RPMI7951 (cell line): ENCODE measurements at places on chromosomes 12 and 14.
A peak's percentile ranks its signal among the peaks of the same experiment; 100 is the strongest.

DNA sequence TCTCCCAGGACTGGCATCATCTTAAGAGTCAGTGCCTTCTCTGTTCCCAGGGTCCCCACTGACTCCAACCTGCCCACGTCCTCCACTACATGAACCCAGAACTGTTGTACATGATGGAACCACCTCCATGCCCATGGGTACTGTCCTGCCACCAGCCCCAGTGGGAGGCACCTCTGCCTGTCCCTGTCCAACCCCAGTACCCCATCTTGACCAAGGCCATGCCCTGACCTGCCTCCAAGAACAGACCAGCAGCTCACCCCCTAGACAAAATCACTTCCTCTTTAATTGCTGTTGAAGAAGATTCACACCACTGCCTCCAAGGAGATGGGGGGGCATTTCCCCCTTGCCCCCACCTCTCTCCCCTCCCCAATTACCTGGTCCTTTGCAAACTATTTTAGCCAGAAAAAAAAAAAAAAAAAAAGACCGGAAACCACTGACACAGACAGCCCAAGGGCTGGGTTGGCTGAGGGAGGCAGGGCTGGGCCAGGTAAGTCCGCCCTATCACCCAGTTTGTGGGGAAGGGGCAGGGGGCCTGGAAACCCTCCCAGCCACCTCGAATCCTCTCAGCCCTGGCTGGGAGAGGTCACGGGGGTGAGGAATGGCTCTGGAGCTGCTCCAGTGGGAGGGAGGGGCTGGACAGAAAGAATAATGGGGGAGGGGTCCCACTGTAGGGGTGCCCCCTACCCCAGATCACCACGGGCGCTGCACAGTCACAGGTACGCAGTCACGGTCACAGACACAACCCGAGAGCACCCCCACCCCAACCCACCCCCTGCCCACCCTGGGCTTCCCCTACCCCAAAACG is 13.4 kb downstream of the AGAP2 start:
- no peak for DNase-seq

DNA sequence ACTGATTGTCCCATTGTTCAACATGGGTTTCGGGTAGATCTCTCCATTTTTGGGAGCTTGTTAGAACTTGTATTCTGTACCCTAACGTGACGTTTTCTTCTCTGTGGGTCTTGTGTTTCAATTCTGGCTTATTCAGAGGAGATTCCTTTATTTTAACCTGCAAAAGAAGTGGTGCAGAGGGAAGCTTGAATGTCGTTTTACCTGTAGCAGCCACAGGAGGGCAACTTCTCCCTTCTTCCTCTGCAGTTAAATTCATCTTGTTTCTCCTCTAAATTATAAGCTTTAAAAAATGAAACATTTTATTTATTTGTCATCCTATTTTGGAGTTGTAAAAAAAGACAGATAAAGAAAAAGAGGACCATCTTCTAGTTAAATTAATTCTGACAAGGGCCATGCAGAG is 13.7 kb upstream of the CLEC4D start:
- DNase-seq, result no peak

DNA sequence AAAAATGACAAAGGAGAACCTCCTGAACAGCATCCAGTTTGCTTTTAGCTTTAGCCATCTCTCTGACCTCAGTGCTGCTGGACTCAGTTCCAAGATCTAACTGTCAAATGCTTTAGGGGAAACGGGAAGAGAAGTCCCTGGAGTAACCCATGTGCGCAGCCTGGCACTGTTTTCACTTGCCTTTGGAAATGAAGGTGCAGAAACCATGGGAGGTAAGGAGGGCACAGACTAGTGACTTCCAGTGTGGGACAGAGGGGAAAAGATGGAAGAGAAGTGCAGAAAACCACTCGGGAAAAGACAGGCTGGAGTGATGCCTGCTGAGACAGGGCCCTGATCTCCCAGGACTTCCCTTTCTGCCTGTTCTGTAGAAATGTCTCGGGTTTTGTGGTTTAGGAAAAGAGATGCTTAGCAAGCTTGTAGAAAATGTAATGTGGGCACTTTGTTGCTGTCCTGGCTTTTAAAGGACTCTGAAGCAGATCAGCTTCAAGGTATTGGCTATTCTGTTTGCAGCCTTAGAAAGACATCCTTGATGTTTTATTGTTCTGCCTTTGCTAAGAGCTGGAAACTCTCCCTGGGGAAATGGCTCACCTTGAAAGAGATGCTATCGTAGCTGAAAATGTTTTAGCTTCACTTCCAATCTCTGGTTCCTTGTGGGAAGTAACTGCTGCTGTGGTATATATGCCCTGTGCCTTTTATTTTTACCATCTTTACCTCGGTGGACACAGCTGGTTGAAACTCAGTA is 124.6 kb upstream of the HIF1A start:
- DNase-seq, result peak; percentile 36

DNA sequence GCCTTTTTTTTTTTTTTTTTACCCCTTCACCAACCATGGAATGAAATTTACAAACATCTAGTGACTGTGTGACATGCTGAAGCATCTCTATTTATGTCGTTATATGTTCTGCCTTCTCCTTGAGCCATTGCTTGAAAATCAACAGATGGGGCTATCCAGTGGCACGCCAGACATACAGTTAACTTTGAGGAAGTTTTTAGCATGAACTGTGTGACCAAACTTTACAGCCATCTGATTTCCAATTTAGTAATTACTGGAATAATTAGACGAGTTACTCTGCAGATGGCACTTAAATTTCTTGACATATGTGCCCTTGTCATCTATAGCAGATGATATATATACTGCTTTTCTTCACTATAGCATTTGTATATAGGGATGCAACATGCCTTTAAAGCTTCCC is 192.1 kb downstream of the SNAPC1 start:
- no peak for DNase-seq

DNA sequence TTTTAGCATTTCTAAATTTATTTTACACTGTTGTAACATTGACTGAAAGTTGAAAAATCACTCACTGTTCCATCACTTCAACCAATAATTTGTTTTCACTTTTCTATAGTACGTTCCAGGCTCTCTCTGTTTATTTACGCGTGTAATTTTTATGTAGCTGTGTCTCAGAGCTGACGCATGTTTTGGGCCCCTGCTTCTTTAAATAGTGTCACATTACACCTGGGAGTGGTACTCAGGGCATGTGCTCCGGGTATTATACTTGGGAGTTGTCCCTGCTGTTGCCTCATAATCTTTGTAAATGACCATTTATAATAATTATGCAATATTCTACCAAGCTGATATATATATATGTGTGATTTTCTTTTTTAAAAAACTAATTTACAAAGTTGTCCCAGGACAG is 132.8 kb upstream of the CPM start:
- no peak for DNase-seq

DNA sequence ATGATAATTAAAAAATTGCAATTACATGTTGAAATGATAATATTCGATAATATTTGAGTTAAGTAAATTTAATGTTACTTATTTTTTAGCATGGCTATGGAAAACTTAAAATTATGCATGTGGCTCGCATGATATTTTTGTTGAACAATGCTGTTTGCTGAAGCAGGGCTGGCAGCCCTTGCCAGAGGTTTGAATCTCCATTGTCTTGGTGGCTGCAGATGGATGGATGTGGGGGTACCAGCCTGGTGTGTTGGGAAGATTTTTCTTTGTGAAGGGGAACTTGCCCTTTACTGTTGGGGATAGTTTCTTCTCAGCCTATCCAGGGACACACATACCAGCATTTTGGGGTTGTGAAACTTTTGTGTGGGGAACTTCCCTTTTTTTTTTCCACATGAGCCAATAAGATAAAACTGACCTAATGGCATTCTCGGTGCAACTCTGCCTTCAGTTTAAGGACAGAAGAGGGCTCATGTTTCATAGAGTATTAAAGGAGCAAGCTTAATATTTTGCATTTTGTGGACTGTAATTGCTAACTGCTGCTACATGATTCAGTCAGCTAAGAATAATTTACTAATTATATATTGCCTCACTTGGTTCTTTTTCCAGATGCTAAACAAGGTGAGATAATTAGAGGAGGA is 8.8 kb downstream of the RASSF3 start:
- peak; percentile 45 for DNase-seq

GRCh38 chr14:88188745-88189416 is 134.2 kb downstream of the KCNK10 start:
- DNase-seq, result no peak

DNA sequence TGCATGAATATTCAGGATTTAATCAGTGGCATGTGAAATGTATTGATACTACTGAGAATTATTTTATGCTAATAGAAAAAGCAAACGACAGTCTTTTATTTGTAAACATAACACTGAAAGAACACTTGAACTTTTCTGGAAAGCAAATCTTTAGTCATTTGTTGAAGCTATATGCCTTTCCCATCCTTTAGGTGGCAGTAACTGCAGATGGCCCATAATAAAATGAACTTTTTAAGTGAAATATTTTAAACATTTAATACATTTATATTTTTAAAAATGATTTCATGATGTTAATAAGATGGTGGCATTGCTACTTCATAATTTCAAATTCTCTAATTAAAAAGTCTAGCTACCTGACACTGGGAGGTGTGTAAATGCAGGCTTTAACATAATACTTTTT is 13.9 kb upstream of the KRR1 start:
- DNase-seq, result no peak

DNA sequence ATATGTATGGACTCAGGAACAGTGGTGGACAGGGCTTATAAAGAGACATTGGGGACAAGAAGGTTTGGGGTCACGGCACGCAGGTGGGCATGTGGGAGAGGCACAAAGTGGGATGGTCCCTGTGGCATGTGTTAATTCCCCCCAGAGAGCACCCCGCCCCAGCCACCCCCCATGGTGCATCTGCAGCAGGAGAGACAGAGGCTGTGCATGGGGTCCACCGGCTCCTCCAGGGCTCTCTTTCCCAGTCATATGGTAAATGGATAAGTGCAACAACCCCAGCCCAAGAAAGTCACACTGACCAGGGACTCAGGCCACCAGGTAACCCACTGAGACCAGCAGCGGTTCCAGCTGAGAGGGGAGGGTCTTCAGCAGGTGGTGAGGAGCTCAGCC is 242.1 kb downstream of the BCL11B start:
- no peak for DNase-seq

DNA sequence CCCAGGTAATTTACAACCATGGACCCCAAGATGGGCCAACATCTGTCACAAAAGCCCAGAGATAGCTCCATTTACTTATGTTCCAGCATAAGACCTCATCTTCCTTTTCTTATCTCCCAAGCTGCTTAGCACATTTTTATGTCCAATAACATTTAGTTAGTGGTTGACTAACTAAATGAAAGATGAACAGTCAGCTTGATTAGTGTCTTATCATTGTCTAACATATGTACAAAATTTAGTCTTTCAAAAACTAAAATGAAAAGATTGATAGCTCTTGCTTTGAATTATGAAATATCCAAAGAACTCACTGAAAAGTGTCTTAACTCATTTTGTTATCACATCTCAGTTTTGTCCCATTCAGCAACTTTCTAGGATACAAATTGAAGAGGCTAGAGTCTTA is 163.1 kb upstream of the EGLN3 start:
- DNase-seq, result no peak

DNA sequence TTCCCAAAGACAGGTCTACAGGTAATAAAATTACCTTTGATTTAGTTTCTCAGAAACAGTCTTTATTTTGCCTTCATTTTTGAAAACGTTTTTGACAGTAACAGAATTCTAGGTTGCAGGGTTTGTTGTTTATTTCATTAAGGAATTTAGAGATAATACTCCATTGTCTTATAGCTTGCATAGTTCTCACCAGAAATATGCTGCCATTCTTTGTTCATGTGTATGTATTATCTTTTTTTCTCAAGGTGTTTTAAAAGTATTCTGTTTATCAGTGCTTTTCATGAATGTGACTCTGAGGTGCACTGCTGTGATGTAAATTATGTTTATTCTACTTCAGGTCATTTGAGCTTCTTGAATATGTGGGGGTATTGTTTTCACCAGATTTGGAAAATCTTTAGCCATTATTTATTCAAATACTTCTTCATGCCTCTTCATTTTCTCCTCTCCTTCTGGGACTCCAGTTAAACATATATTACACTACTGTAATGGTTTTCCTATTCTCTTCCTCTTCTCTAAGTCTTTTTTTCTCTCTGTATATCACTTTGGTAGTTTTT is 32.7 kb downstream of the ZNF605 start:
- no peak for DNase-seq

GRCh38 chr14:26132061-26132645 is 465.7 kb downstream of the NOVA1 start:
- DNase-seq, result no peak

GRCh38 chr12:91868054-91868453 is 277.6 kb downstream of the BTG1 start:
- DNase-seq, result no peak

- no peak for DNase-seq
These were observed 83.4 kb downstream of the ADCK1 start for GRCh38 chr14:77883131-77883846.

- DNase-seq, result peak; percentile 39
These were observed 260.6 kb upstream of the GARIN6 start for GRCh38 chr12:99386907-99387306.

DNA sequence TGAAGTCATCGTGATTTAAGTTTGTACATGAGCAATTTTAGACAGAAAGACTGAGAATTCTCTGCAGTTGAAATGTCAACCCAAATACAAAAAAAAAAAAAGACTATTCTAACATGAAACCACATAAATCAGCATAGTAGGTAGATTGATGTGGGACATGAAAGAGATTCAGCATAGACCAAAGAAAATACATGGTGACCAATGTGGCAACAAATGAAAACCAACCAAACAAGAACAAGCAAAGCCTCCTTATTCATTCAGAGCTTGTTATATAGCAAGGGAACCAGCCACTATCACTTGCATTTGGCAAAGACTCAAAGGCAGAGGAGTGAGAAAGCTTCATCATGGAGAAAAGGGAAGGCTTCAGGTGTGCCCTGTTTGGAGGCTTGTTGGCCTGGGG is 144.4 kb upstream of the TMPO start:
- DNase-seq, result no peak

DNA sequence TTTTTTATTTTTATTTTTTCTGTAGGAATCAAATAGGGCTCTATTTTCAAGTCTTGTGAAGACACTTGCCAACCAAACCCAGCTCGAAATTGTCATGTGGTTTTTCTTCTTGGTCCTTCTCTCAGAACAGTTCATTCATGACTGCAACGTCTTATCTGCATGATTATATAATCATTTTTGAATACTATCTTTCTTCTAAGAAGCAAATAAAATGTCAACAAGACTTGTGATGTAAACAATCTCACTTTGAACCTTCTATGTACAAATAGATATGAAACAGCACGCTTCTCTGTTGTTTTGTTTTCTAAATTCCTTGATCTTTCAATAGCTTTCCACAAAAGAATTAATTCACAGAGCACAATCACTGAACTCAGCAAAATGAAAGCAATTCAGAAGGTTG is 320.7 kb downstream of the SOX5 start:
- peak; percentile 0 for DNase-seq

DNA sequence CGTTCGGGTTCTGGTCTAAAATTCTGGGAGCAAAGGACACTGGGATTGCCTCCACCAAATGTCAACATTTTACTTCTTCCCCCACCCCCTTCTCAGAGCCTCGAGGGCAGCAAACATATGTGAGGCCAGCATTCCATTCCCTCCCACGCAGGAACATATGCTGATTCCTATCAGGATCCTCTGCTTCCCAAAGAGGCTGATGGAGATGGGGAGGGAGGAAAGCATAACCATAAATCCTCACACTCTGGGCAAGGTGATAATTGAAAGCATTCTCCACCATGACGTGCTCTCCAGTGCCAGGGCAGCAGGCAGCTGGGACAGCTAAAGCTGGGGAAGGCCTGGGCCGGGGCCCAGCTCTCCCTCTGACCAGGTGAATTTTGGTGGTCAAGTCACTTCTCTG is 395.0 kb downstream of the ZFP36L1 start:
- peak; percentile 96 for DNase-seq
